ENCODE measurements at places on chromosomes 12 and 14. TPM values are rescaled to one million over a fixed set of nuclear protein-coding genes. Genes with fewer than 3 reads are reported as not detected.

DNA sequence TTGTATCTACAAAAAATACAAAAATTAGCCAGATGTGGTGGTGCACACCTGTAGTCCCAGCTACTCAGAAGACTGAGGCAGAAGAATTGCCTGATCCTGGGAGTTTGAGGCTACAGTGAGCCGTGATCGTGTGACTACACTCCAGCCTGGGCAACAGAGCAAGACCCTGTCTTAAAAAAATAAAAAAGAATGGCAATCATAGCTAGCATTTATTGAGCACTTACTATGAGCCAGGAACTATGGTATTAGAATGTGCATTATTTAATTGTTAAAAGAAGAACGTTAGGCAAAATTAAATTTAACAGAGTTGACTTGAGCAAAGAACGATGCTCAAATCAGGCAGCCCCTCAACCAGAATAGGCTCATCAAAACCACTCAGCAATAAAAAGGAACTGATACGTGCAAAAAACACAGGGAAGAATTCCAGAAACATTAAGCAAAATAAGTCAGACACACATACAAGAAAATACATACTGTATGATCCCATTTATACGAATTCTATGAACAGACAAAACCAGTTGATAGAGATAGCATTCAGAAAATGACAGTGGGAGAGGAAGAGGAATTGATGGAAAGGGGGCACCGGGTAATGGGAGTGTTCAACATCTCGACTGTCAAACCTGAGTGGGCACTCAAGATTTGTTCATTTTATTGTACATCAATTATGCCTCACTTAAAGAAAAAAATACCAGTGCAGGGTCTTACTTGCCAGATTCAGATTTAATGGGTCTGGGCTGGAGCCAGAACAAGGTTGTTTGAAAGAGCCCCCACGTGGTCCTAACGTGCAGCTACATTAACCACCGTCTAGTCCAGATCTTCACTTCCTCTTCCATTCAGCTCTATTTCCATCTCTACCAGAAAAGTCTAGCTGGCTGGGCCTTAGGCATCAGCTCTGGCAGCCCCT, 8.0 kb downstream of the SCNN1A start:
- no peaks in the 10 kb centered on the region for H3K27me3 ChIP-seq
- DNase-seq: no peak
- H3K27ac ChIP-seq: 0 out of 2 replicates have a peak overlapping the region, but pooled peaks have one; percentile 8
- peaks cover 28% of the 10 kb centered on the region for H3K4me1 ChIP-seq

DNA sequence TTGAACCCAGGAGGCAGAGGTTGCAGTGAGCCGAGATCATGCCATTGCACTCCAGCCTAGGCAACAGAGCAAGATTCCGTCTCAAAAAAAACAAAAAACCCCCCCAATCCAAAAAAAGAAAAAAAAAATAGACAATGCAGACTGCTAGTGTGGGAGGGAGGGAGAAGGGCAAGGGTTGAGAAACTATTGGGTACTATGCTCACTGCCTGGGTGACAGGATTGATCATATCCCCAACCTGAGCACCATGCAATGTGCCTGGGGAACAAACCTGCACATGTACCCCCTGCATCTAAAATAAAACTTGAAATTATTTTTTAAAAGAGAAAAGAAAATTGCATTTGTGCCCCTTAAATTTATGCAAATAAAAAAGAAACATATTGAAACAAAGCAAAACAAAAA, 65.6 kb upstream of the PLEKHG3 start:
- H3K4me1 ChIP-seq: peaks cover 6% of the 10 kb centered on the region
- no peaks in the 10 kb centered on the region for H3K36me3 ChIP-seq
- H3K4me3 ChIP-seq: no peak overlapping the region
- no peak for DNase-seq
- H3K27ac ChIP-seq: no peak overlapping the region

- no peaks in the 10 kb centered on the region for H3K36me3 ChIP-seq
- H3K27me3 ChIP-seq: no peaks in the 10 kb centered on the region
- H3K4me3 ChIP-seq: no peak overlapping the region
- H3K4me1 ChIP-seq: no peaks in the 10 kb centered on the region
- no peak for DNase-seq
Observed at GRCh38 chr12:10741845-10742244, 18.7 kb upstream of the YBX3 start.

- no peak for DNase-seq
- H3K4me3 ChIP-seq: no peak overlapping the region
- no peaks in the 10 kb centered on the region for H3K27me3 ChIP-seq
- H3K4me1 ChIP-seq: no peaks in the 10 kb centered on the region
- H3K27ac ChIP-seq: no peak overlapping the region
Observed at GRCh38 chr14:104392001-104392395, 187.6 kb upstream of the C14orf180 start.

DNA sequence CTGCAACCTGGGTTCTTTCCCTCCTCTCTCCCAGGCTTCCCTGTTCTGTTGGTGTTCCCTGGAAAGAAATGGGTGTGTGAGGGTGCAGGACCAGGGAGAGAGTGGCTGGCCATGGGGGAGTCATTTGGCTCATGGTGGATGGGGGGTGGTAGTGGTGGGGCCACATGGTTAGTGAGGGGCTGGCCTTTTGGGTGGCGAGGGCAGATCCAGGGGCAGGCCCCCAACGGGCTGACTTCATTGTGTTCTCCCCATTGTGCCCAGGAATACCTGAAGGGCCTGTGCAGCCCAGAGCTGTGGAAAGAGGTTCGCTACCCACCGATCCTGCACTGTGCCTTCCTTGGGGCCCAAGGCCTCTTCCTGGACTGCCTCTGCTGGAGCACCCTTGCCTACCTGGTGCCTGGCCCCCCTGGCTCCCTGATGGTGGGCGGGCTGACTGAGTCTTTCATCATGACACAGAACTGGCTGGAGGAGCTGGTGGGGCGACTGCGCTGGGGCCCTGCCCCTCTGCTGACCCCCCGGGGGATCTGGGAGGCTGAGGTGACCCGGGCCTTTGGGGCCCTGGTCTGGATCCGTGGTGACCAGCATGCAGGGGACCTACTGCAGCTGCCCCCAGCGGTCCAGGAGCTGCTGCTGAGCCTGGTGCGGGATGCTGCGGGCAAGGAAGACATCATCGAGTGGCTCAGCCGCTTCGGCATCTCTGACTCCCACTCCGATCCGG, 9.0 kb downstream of the NYNRIN start:
- no peaks in the 10 kb centered on the region for H3K36me3 ChIP-seq
- no peak overlapping the region for H3K4me3 ChIP-seq
- no peaks in the 10 kb centered on the region for H3K27me3 ChIP-seq
- no peaks in the 10 kb centered on the region for H3K4me1 ChIP-seq

DNA sequence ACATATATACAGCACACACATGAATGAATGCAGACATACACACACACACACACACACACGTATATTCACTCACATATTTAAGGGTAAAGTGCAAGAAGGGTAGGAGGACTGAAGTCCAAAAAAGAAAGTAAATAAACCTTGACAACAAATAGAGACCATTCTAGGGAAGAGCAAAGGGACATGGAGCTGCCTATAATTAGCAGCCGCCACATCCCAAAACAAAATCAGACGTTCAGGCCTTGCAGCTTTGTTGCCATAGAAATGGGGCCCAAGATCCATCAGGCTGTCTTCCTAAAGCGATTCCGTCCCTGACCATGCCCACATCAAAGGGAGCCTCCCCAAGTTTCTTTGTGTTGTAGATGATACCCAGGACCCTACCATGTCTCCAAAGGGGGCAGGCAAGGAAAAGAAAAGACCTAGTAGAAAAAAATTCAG, 703.5 kb upstream of the TBX3 start:
- no peaks in the 10 kb centered on the region for H3K27me3 ChIP-seq
- H3K4me3 ChIP-seq: no peak overlapping the region
- H3K36me3 ChIP-seq: no peaks in the 10 kb centered on the region
- peaks cover 8% of the 10 kb centered on the region for H3K4me1 ChIP-seq
- no peak overlapping the region for H3K27ac ChIP-seq
- DNase-seq: peak; percentile 41

DNA sequence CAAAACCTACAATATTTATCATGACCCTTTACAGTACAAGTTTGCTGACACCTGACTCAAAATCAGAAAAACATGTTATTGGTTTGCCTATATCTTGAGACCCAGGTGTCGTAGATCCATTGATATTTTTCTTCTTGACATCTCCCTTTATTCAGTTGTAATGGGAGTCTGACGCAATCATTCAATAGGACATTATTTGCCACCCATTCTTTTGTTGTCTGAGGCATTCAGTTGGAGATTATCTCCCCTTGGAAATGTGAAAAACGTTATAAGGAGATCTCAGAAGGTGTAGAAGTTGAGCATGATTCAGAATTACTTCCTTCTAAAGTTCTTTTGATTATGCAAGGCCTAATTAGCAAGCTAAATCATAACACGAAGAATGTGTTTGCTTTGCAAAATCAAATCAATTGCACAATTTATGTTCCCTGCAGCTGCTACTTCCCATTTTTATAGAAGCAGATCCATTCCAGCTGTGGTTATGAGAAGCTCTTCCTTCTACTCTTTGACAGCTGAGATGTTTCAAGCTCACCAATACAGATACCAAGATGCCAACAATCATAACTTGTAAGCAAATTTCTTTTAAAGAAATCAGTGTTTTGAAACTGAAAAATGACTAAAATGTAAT, 228.2 kb upstream of the SYT1 start:
- H3K4me1 ChIP-seq: peaks cover 9% of the 10 kb centered on the region
- H3K4me3 ChIP-seq: no peak overlapping the region
- H3K27me3 ChIP-seq: no peaks in the 10 kb centered on the region

GRCh38 chr12:82998509-82998908, 311.8 kb downstream of the TMTC2 start:
- H3K27me3 ChIP-seq: no peaks in the 10 kb centered on the region
- DNase-seq: no peak
- H3K4me3 ChIP-seq: no peak overlapping the region
- H3K36me3 ChIP-seq: no peaks in the 10 kb centered on the region
- H3K27ac ChIP-seq: no peak overlapping the region

DNA sequence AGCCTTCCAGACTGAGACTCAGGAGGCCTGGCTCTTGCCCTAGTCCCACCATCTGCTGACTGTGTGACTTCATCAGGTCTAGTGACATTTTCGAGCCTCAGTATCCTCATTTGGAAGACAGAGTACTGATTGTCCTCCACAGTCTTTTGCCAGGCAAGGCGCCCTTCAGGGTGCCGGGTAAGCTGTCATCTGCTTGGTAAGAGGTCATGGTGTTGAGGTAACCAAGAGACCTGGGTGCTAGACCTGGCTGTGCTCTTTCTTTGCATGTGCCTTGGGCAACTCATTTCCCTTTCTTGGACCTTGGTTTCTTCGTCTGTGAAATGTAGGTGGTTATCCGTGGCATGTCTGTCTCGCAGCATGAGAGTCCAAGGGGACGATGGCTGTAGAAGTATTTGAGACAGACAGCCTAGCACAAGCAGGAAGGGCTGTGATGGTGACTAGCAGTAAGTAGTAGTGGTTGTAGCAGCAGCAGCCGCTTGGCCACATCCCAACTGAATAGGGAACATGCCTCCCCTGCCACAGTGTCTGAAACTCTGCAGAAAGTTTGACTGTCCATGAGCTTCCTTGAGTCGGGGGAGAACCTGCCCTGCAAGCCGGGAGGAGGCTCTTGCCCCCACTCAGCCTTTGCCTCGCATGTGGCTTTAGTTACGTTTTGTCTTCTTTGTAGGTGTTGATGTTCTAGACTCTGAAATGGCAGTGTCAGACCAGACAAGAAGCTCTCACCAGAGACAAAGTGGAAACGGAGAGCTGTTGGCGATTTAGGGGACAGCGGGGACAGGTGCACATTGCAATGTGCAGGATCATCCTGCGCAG, 40.3 kb downstream of the EVL start:
- no peak overlapping the region for H3K4me3 ChIP-seq
- no peak for DNase-seq
- H3K27ac ChIP-seq: no peak overlapping the region
- H3K36me3 ChIP-seq: no peaks in the 10 kb centered on the region
- H3K27me3 ChIP-seq: no peaks in the 10 kb centered on the region

The PMCH gene
- total RNA-seq: not detected

The BEGAIN gene
- total RNA-seq: 6.6 TPM

The CEBPE gene
- total RNA-seq: not detected

The NRL gene
- 2.2 TPM for total RNA-seq

The CYP46A1 gene
- total RNA-seq: 0.59 TPM
